Stimulated activated CD4-positive, alpha-beta T cell treated with anti-CD3 and anti-CD28 coated beads, Interleukin-4, amount 100 ng/mL, for 4 hours (primary cell): ENCODE measurements at places on chromosomes 5 and 9.

DNA sequence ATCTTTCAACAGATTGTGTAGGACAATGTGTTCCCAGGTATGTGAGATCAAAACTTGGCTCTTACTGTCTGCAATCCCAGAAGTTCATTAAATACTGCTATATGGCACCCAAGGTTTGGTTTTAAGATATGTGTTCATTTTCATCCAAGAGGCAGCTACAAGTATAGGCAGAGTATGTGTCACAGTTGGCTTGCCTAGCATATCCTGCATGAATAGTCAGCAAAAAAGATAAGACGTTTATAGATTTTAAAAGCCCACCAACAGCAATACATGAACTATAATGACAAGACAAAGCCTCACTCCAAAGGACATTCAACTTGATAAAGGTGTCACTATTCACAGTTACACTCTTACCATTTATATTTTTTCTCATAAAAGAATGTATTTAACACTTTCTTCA, 99.1 kb downstream of the BNC2 start:
- DNase-seq = no peak

GRCh38 chr5:147464211-147464610, 45.7 kb downstream of the DPYSL3 start:
- DNase-seq = no peak

GRCh38 chr9:120663380-120663779, 50.9 kb downstream of the MEGF9 start:
- DNase-seq = no peak

- no peak for DNase-seq
These were observed 221.6 kb upstream of the KIF2A start for GRCh38 chr5:62084391-62084790.

GRCh38 chr5:141848744-141849414, 29.3 kb downstream of the PCDH1 start:
- peak; percentile 34 for DNase-seq

DNA sequence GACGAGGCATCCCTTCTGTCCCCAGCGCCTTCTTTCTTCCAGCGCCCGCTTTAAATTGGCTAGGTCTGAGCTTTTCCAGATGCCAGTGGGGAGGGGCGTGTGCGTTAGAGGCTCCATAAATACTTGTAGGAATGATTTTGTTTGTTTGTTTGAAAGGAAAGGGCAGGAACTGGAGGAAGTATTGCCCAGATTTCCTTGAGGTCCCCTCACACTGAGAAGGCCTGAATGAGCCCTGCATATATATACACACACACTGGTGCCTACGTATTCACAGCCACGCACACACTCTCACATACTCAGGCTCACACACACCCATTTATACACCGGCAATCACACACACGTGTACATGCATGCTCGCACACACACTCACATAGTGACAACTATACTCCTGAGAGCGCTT, 1.0 kb upstream of the SLIT3 start:
- no peak for DNase-seq

GRCh38 chr5:98104454-98105188, 668.8 kb upstream of the RGMB start:
- no peak for DNase-seq

GRCh38 chr5:140261403-140262171, 41.3 kb downstream of the PFDN1 start:
- no peak for DNase-seq

- DNase-seq = no peak
These were observed 153.5 kb upstream of the TNPO1 start for GRCh38 chr5:72662936-72663335.

GRCh38 chr5:96879665-96880064, 3.4 kb downstream of the ERAP2 start:
- DNase-seq = no peak

- DNase-seq = no peak
These were observed 52.4 kb downstream of the VCAN start for GRCh38 chr5:83523929-83524328.

DNA sequence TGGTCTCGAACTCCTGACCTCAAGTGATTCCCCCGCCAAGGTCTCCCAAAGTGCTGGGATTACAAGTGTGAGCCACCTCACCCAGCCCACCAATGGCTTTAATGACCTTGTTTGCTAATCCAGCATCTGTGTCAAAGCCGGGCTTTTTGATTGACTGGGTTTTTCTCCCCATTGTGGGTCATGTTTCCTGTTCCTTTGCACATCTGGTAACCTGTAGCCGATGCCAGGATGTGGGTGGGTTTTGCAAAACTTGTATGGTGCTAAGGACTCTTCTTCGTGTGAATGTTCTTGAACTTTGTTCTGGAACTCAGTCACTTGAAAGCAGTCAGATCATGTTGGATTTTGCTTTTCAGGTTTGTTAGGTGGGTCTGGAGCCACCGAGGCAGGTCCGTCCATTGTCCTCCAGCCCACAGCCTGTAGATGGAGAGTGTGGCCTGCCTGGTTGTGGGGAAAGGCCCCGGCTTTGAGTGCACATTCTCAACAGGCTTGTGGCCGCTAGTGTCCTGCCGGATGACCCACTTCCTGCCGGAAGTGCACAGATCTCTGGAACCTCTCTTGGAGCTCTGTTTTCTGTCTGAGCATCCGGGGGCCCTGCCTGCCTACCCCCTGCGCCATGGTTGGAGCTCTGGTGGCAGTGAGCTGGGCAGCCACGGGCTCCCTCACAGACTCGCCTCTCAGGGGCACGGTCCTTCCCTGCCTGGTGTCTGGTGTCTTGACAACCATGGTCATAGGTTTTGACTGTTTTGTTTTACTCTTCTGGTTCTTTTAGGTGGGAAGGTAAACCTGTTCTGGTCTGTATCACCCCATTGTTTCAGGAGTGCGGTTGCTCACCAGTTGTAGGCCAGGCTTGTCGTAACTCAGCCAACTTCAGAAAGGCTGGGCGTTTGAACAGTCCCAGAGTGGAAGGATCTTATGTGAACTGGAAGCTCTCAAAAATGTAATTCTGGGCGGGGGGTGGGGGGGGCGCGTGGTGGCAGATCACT, 69.6 kb upstream of the CACNA1B start:
- DNase-seq = no peak

DNA sequence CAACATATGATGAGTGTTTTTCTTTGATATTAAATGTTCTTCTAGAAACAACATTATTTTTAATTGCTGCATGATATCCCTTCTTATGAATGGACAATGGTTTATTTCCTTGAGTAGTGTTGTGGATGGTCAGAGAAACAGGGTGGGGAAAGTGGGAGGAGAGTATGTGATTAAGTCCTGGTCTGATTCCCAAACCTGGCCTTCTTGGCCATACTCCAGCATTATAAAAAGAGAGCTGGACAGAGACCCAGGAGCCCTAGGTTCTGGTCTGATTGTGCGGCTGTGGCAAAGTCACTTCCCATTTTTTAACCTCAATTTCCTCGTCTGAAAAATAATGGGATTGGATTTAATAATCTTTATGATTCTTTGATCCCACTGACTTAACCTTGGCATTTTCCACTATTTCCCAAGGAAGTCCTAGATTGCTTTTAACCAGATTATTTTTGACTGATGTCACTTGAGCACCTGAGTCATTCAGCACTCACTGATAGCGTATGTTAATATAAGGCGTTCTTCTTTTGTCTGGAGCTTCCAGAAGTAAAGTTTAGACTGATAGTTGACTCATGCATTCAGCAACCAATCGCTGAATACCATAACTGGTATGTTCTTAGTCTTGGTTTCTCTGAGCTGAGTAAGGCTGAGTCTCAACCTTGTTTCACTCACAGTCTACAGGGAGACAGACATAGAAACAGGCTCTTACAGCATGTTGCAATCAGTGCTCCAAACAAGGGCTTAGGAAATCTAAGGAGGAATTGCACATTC, 26.2 kb downstream of the OSMR start:
- DNase-seq = no peak

DNA sequence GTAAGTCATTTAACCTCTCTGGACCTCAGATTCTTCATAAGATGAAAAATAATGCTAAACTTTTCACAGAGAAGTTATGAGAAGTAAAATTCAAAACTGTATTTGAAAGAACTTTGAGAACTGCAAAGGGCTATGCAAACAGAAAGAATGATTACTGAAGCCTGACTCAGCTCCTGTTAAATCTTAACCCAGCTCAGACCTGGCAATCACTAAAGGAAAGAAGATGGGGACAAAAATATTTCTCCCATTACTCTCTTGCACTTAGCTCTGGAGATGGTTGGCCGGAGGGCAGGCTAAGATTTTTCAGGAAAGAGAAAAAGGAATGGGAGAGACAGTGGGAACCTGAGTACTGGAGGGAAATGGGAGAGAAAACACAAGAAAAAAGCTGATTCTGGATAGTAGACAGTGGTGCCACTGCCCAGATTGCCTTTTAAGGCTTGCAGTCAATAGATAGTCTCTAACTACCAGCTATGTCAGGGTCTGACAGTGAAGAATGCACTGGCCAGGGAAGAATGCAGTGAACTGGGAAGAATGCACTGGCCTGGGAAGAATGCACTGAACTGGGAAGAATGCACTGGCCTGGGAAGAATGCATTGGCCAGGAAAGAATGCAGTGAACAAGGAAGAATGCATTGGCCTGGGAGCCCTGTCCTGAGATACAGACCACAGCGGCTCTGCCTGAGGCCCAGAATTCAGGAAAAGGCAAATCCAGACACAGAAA, 25.2 kb upstream of the CEMIP2 start:
- DNase-seq = no peak

DNA sequence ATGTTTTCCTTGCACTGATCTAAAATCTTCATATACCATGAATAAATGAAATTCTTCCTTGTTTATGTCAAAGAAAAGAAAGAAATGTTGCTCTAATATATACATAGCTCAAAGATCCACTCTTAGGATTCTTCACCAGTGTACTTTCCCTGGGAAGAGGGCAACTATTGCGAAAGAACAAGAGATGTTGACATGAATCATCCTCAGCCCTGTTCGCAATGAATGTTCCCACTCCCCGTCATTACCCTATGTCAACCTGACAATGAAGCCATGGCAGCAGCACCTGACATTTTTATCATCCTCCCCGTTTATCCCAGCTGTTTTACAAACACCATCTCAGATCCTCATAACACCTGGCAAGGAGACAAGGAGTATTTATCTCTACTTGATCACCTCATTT, 409.1 kb upstream of the GRIA1 start:
- DNase-seq = no peak

DNA sequence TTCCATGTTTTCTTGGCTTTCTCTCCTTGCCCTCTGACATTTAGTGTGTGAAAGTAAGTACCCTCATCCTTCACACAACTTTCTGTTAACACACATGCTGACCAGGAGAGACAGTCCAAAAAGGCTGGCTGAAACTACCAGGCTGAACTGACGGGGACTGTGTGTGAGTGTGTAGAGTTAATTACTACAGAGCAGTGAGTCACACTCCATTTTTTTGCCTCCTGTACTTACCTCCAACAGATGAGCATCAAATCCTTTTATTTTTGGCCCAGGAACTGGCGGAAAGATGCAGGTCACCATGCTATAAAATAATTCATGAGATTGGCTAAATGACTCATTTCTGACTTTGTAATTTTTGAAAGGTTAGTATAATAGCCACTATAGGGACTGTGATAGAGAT, 20.2 kb upstream of the AGXT2 start:
- no peak for DNase-seq

GRCh38 chr9:128409450-128409849, 11.2 kb upstream of the CERCAM start:
- no peak for DNase-seq

GRCh38 chr5:170720984-170721383, 62.5 kb upstream of the GABRP start:
- DNase-seq = no peak

- DNase-seq = peak; percentile 27
These were observed 425 bp downstream of the PTPA start for GRCh38 chr9:129111528-129112151.

DNA sequence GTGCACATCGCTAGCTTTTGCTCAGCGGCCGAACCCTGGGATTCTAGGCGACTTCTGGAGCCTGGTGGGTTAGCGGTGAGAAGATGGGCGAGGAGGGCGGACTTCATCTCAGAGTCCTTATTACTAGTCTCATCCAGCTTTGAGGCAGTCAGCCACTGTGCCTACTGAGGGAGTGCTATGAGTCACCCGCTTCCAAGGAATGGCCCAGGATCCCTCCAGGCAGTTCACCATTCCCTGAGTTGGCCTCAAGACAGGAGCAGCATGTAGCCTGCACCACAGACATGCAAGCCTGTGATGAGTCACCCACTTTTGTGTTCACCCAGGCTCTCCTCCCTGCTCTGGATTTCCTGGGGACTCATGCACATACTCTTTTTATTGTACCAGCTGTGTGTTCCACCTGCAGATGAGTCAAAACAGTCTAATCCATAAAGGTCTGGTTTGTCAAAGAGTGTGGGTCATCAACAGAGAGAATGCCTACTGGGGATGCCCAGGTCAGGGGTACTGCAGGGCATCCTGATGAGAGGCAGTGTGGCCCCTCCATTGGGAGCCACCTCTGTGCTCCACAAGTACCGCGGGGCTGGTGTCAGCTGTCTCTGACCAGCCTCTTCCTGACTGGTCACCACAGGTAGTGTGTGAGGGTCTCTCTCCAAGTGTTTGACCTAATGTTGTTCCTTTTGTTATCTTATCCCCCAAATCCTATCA, 20.2 kb downstream of the SLC22A5 start:
- DNase-seq = peak; percentile 54

- no peak for DNase-seq
These were observed 64.2 kb downstream of the SGCD start for GRCh38 chr5:156391139-156391538.

GRCh38 chr5:1788828-1789227, 10.8 kb downstream of the MRPL36 start:
- DNase-seq = no peak

DNA sequence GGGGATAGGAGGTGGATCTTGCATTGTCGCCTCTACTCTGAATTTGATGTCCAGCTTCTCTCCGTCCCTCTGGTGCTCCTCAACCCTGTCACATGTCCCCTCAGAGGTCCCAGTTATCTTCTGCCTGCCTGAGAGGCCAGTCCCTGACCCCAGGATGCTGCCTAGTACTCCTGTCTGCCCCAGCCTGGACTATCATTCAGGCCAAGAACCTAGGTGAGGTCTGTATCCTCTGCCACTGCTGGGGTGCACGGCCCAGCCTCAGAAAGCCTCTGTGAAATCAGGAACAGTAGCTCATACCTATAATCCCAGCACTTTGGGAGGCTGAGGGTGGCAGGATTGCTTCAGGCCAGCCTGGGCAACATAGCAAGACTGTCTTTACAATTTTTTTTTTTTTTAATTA, 8.6 kb downstream of the SPINK4 start:
- no peak for DNase-seq

DNA sequence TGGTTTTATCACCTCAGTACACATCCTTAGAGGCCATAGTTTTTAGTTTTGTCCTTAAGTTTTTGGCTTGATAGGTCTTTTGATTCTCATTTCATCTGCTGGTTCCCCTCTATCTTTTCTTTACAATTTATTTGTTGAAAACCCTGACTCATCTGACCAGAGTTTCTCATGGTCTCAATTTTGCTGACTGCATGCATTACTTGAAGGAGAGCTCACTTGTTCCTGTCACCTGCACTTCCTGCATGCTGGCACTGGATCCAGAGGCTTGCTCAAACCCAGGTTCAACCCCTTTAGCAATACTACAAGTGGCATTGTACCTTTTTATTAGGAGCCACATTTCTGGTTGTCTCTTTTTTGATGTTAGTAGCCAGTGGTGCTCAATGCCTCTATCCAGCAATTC, 26.7 kb downstream of the FBXO10 start:
- no peak for DNase-seq

- DNase-seq = no peak
These were observed 616.0 kb upstream of the EDIL3 start for GRCh38 chr5:85000671-85001070.

GRCh38 chr9:135023088-135023785, 64.2 kb upstream of the OLFM1 start:
- DNase-seq = no peak
